CD4-positive, alpha-beta T cell treated with Interleukin-1 beta for 1 hour (primary cell): ENCODE measurements at places on chromosomes 6 and 20.
A peak's percentile ranks its signal among the peaks of the same experiment; 100 is the strongest.

DNA sequence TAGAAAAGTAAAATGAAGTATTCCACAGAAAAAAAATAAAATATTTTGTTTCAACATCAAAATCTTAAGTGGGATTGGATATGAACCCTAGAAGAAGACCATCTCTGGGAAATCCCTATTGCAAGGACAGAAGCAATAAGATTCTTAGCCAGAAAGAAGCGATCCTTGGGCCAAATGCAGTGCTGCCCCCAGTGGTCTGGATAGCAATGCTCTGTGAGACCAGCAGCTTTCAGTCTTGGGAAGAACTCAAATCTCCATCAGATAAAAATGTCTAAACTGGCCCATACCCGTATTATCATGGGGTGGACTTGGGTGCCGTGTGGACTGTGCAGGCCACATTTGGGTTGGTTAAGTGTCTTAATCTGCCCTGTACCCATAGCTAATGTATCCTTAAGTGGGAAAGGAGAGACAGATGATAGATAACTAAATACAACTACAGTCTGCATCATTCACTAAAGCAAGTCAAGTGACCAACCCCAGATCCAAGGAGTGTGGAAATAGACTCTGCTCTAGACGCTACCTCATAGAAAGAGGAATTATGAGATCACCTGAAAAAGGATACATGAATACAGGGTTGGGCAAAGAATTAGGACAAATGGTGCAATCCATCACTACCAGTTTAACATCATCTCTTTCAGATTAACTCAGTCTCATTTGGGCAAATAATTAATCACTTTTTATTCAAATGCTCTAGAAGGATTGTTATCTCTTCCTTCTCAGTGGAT lies 38.9 kb upstream of the SNAP25 start:
- no peak for DNase-seq

- DNase-seq, result no peak
These were observed 253.2 kb downstream of the UST start for GRCh38 chr6:148999929-149000468.

- no peak for DNase-seq
These were observed 245.9 kb downstream of the EYS start for GRCh38 chr6:65461121-65461520.

GRCh38 chr20:1308067-1308701 lies 20.8 kb downstream of the SDCBP2 start:
- DNase-seq, result no peak

GRCh38 chr6:10534419-10534762 lies 13.2 kb downstream of the GCNT2 start:
- no peak for DNase-seq

DNA sequence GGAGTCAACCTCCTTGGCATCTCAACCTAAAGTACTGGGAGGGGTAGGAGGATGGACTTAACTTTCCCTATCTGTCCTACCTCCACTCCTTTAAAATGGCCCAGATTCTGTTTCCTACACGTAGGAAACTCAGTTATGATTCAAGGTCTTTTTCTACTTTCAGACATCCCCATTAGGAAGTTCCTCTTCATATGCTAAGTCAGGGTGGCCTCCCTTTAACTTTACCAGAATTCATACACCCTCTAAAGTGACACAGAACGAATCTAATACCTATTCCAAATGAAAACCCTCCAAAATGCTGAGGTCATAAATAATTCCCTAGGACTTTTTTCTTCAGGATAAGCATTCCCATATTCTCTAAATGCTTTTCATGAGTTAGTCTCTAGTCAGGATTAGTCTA lies 15.6 kb downstream of the ARG1 start:
- no peak for DNase-seq

- DNase-seq, result no peak
These were observed 25.9 kb downstream of the TRAF3IP2 start for GRCh38 chr6:111579816-111580215.

- peak; percentile 19 for DNase-seq
These were observed 32.3 kb upstream of the DUSP22 start for GRCh38 chr6:259901-260508.

- DNase-seq, result no peak
These were observed 29.0 kb downstream of the PCK1 start for GRCh38 chr20:57589728-57590484.

GRCh38 chr20:56691325-56691998 lies 62.4 kb downstream of the TFAP2C start:
- no peak for DNase-seq

GRCh38 chr6:141809901-141810300 lies 322.8 kb upstream of the GJE1 start:
- DNase-seq, result no peak

- DNase-seq, result no peak
These were observed 108.0 kb downstream of the BMP7 start for GRCh38 chr20:57158474-57158873.

DNA sequence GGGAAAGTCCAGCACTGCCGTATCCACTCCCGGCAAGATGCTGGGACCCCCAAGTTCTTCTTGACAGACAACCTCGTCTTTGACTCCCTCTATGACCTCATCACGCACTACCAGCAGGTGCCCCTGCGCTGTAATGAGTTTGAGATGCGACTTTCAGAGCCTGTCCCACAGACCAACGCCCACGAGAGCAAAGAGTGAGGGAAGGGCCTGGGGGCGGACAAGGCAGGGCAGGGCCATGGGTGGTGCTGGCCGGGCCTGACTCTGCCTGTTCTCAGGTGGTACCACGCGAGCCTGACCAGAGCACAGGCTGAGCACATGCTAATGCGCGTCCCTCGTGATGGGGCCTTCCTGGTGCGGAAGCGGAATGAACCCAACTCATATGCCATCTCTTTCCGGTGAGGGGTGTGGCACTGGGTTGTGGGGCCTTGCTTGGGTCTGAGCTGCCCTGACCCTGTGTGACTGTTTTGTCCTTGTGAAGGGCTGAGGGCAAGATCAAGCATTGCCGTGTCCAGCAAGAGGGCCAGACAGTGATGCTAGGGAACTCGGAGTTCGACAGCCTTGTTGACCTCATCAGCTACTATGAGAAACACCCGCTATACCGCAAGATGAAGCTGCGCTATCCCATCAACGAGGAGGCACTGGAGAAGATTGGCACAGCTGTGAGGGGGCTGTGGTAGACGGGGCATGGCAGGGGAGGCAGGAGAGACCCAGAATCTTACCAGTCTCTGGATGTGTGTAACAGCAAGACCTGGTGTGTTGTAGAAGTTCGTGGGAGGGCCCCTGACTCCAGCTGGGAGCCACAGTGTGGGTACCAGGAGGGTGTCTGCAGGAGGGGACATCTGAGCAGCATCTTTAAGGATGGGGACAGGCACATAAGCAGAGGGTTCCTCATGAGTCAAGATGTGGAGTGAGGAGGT lies 29.1 kb downstream of the PLCG1 start:
- no peak for DNase-seq

DNA sequence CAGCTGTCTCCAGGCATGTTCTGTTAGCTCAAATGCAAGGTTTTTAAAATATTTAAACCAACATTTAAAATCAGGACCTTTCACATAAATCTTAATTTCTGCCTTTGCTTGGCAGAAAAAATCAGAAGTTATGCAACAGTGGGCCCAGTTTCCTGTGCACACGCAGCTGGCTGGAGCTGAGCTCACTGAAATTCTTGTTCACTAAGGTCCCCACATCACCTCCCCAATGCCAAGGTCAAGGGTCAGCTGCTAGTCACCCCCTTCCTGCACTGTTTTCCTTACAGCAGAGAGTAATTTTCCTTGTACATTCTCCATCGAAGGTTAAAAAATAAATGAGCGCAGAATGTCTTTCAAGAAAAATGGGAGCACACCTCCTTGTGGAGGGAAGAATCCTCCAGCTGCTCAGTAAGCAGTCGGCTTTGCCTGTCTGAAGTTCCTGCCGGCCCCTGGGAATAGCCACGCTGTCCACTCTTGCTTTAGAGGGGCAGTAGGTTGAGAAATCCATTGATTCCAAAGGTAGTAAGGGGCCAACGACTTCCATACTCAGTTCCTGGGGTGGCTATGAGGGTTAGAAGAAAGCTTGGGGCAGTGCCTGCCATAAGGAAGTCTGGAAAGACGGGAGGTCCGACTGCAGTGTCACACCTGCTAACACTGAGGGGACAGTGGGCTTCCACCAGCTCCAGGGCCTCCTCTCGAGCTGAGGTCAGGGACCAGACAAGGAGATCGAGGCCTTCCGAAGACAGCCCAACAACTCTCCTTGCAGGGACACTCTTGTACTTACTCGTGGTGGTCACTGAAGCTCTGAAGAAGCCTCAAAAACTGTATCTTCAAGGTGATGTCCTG lies 56.8 kb downstream of the MYH7B start:
- DNase-seq, result no peak

DNA sequence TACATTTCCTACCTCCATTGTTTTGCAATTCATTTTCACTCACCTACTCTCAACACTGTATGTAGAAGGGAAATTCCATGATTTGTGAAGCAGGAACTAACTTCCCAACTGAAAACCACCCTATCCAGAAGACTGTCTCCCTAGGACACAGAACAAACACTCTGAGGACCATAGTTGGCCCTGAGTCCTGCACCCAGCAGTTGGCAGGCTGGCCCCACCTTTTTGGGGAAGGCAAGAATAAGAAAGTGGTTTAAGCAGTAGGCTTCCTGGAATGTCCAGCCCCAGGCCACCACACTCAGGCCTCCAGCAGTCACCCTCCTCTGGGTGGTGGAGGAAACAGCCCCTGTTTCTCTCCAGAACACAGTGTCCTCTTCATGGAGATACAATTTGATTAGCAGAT lies 258.8 kb downstream of the ARHGAP18 start:
- DNase-seq, result no peak

DNA sequence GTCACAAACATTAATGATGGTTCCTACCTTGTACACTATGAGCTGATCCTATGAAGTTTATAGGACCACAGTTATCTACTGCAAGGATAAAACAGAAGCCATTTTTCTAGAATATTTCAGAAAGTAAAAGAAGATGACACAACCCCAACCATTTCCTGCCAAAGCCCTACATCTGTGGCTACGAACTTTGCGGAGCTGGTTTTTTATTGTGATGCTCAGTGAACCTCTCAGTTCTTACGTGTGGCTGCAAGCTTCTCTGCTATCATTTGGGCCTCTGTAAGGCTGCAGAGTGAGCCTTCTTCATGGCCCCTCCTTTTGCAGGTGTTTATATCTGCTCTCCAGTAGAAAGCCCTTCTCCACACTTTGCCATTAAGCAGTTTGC lies 17.8 kb upstream of the TAGAP start:
- peak; percentile 74 for DNase-seq

GRCh38 chr6:34425132-34425497 lies 754 bp downstream of the RPS10 start:
- no peak for DNase-seq

DNA sequence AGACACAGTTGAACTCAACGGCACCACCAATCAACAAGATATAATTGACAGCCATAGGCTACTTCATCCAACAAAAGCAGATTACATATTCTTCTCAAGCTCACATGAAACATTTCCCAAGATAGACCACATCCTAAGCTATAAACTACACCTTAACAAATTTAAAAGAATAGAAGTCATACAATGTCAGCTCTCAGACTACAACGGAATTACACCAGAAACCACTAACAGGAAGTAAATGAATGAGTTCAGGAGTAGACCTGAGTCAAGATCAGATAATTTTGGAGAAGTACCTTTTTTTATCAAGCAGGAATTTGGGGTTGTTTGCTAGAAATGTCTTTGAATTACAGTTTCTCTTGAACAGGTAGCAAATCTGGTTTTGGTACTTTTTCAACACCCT lies 237.8 kb downstream of the TBX18 start:
- no peak for DNase-seq

DNA sequence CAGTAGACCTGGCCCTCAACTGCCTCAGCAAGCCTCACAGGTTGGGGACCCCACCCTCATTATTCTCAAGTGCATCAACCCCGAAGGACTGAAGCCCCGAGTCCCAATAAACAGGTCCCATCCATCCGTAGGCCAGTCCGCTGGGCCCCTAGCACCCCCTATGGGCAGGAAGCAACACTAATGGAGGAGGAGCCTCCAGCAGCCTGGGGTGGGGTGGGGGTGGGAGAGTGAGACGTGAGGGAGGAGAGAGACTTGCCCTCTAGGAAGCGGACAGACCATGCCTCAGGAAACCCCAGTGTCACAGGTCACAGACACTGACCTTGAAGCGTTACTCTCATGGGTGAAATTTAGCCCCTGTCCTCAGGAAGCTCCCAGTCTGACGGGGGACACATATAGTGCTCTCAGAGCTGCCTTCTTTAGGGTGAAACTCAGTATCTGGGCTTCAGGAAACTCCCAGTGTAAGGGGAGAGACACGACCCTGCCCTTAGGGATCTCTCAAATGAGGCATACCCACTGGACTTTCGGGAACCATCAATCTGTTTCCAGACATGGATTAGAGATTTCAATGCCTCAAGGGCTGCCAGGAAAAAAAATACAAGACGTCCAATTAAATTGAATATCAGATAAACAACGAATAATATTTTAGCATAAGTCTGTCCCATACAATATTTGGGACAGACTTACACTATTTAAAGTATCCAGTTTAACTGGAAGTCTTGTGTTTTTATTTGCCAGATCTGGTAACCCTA lies 125.8 kb downstream of the MRPL14 start:
- DNase-seq, result no peak

GRCh38 chr20:58524814-58525213 lies 9.6 kb upstream of the APCDD1L start:
- no peak for DNase-seq

GRCh38 chr6:2129182-2129621 lies 116.2 kb downstream of the GMDS start:
- DNase-seq, result no peak

- DNase-seq, result no peak
These were observed 3.9 kb upstream of the KCNS1 start for GRCh38 chr20:45104786-45105185.

GRCh38 chr20:18719426-18719825 lies 94.2 kb upstream of the SCP2D1 start:
- DNase-seq, result no peak

GRCh38 chr6:153621491-153621890 lies 417.5 kb upstream of the OPRM1 start:
- no peak for DNase-seq

DNA sequence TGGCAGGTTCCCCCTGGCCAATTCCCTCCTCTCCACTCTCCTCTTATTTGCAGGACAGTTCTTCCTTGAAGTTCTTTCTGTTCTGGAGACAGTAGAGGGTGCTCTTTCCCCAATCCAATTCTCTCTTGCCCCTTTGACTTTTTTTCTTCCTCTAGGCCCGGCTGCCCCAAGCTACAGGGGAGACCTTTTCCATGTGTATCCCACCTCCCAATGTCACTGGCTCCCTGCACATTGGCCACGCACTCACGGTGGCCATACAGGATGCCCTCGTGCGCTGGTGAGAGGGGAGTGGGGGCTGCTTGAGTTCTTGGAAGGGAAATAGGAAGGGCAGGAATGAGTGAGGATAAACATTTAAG lies 1.5 kb downstream of the VARS2 start:
- DNase-seq, result no peak

GRCh38 chr6:157953580-157954091 lies 28.0 kb upstream of the SYNJ2 start:
- DNase-seq, result no peak
